Psoas muscle (tissue), 8 donors: ENCODE measurements at places on chromosomes 1 and 21. TPM values are rescaled to one million over a fixed set of nuclear protein-coding genes. Genes with fewer than 3 reads are reported as not detected.

- peaks cover 3% of the 10 kb centered on the region for H3K36me3 ChIP-seq
- no peaks in the 10 kb centered on the region for H3K27me3 ChIP-seq
These were observed 78.9 kb downstream of the SLC66A1 start for GRCh38 chr1:19390901-19391595.

Gene PODN
- 5.6 TPM for polyA plus RNA-seq

GRCh38 chr1:235670157-235670776 is 20.7 kb upstream of the GNG4 start:
- no peak overlapping the region for H3K4me3 ChIP-seq
- H3K27ac ChIP-seq, result no peak overlapping the region
- no peaks in the 10 kb centered on the region for H3K27me3 ChIP-seq
- H3K36me3 ChIP-seq, result peaks cover 48% of the 10 kb centered on the region
- DNase-seq, result no peak
- no peaks in the 10 kb centered on the region for H3K4me1 ChIP-seq

Gene GUCA2A
- polyA plus RNA-seq, result not detected

Gene GJA5
- polyA plus RNA-seq, result 3.0 TPM

Gene INKA2
- polyA plus RNA-seq, result 3.7 TPM

DNA sequence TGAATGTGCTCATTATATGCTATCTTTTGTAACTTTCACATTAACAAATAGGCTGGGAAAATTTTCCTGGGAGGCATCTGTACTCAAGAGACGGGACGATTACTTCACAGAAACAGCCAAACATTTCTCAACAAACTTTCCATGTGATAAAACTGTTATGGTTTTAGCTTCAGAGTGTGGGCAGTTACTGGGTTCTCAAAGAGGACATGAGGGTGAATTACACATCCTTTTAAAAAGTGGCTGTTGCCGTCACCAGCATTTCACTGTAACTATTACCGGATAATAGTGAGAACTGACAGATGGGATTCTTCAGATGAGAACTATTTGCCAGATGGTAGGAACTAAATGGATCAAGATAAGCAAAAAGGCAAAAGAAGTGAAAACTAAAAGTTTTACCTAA is 109.1 kb downstream of the APP start:
- H3K4me3 ChIP-seq, result no peak overlapping the region
- no peak overlapping the region for H3K27ac ChIP-seq
- no peak for DNase-seq
- H3K4me1 ChIP-seq, result no peaks in the 10 kb centered on the region
- H3K36me3 ChIP-seq, result no peaks in the 10 kb centered on the region

Gene FBXO2
- polyA plus RNA-seq, result 1.1 TPM

GRCh38 chr1:21645550-21645949 is 23.6 kb downstream of the RAP1GAP start:
- H3K27ac ChIP-seq, result no peak overlapping the region
- no peak for DNase-seq
- H3K27me3 ChIP-seq, result peaks cover 2% of the 10 kb centered on the region
- H3K4me3 ChIP-seq, result no peak overlapping the region
- H3K4me1 ChIP-seq, result no peaks in the 10 kb centered on the region

- H3K4me1 ChIP-seq, result no peaks in the 10 kb centered on the region
- peaks cover 2% of the 10 kb centered on the region for H3K27me3 ChIP-seq
- no peak overlapping the region for H3K4me3 ChIP-seq
These were observed 182.2 kb downstream of the GIPC2 start for GRCh38 chr1:78227705-78228635.

Gene FCRL6
- polyA plus RNA-seq, result not detected

Gene HSD11B1
- 1.2 TPM for polyA plus RNA-seq

Gene NR5A2
- 0.29 TPM for polyA plus RNA-seq

Gene LCE1F
- polyA plus RNA-seq, result not detected

DNA sequence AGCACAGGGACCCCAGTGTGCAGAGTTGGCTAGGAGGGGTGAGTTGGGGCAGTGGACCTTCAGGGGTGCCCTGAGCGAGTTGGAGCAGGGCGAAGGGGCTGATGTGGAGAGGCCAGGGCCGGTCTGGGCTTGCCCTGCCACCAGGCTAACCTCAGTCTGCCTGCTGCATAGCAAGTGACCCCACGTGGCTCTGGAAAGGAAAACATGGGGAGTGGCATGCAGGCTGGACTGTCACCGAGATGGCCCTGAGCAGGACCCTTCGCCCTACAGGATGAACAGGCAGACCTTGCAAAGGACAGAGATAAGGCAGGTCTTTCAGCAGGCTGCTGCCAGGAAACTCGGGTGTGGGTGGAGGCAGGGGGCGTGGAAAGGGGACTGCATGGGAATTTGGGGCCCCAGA is 51.5 kb downstream of the FOXO6 start:
- no peaks in the 10 kb centered on the region for H3K36me3 ChIP-seq
- H3K4me3 ChIP-seq, result no peak overlapping the region
- no peaks in the 10 kb centered on the region for H3K27me3 ChIP-seq
- H3K4me1 ChIP-seq, result peaks cover 5% of the 10 kb centered on the region
- DNase-seq, result no peak
- H3K27ac ChIP-seq, result no peak overlapping the region

DNA sequence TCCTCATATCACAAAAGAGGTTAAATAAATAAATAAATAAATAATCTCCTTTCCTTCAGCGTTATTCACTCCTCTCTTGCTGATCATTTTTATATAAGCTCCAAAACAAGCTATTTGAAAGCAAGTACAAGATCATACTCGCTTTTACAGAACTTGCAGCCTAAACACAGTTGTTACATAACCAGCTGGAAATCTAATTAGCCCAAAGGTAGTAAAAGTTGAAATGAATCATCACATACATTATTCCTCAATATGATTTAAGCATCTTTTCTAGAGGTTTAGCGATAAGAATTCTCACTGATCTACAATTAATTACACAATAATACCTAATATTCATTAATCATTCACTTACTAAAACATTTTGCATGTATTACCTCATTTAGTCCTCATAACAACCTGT is 160.2 kb downstream of the COP1 start:
- no peaks in the 10 kb centered on the region for H3K27me3 ChIP-seq
- H3K4me1 ChIP-seq, result no peaks in the 10 kb centered on the region
- H3K27ac ChIP-seq, result no peak overlapping the region
- no peak overlapping the region for H3K4me3 ChIP-seq
- H3K36me3 ChIP-seq, result peaks cover 18% of the 10 kb centered on the region

DNA sequence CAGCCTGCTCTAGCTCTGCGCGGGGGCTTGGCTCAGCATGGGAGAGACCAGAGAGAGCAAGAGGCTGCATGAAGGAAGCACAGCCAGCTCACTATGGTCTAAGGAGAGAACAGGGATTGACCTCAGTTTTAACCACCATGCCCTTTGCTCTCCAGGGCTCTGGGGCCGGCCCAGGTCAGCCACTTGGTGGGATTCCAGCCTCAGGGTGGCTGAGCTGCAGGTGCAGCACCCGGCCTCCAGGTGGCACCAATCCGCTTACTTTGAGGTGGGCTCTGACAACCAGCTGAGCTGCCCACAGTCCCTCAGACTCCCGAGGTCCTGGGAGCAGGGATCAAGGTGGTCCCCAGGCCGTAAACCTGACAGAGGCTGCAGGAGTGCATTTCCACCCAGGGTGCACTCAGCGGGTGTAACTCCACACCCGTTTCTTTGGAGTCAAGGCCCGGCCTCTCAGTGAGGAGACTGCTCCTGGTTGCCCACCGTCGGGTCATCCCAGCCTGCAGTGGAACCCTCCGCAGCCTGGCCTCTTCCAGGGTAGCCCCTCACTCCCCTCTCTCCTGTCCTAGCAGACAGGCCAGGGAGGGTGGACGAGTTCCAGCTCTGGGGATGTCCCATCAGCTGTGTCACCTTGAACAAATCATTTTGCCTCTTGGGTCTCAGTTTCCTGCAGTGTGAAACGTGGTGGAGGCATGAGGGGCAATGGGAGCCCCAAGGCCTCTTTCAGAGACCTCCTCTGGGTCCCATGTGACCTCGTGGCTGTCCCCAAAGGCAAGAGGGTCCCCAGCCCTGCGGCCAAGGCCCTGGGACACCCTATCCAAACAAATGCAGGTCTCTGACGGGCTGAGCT is 607 bp upstream of the LGR6 start:
- no peak overlapping the region for H3K27ac ChIP-seq
- H3K4me3 ChIP-seq, result peak overlapping the region; percentile 25
- peak; percentile 80 for DNase-seq
- H3K4me1 ChIP-seq, result no peaks in the 10 kb centered on the region
- no peaks in the 10 kb centered on the region for H3K27me3 ChIP-seq

- H3K4me1 ChIP-seq, result peaks cover 73% of the 10 kb centered on the region
- DNase-seq, result no peak
- no peaks in the 10 kb centered on the region for H3K36me3 ChIP-seq
- peak overlapping the region; percentile 92 for H3K27ac ChIP-seq
These were observed 2.4 kb downstream of the LIX1L start for GRCh38 chr1:145955436-145955835.

Gene PNRC2
- polyA plus RNA-seq, result 74.0 TPM

GRCh38 chr1:172902861-172903381 is 147.8 kb downstream of the TNFSF18 start:
- H3K4me3 ChIP-seq, result no peak overlapping the region
- H3K4me1 ChIP-seq, result no peaks in the 10 kb centered on the region
- H3K27me3 ChIP-seq, result no peaks in the 10 kb centered on the region
- no peaks in the 10 kb centered on the region for H3K36me3 ChIP-seq

Gene IRF6
- polyA plus RNA-seq, result 0.31 TPM

DNA sequence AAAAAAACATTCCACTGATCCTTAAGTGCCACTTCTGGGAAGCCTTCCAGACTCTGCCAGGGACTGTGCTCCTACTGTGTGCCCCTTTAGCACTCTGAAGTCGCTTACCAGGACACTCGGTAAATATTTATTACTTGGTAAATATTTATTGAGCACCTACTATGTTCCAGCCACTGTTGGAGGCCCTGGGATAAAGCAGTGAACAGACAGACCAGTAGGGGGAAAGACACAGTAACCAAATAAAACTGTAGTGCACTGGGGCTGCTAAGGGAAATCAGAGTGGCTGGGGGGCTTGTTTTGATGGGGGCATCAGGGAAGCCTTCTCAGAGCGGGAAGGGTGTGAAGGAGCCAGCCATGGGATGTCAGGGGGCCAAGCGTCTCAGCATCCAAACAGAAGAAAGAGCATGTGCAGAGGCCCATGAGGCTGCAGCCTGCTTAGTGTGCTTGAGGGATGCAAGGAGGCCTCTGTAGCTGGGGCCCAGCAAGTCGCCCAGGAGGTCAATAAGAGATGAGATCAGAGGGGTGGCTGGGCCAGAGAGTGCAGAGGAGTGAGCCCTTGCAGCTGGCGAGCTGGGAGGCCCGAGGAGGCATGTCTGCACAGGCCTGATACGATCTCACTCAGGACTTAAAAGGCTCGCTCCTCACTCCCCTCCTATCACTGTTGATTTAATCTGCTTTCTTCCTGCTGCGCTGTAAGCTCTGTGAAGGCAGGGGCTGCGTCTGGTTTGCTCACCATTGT is 28.6 kb downstream of the KAZN start:
- no peak overlapping the region for H3K4me3 ChIP-seq
- H3K27ac ChIP-seq, result no peak overlapping the region
- no peaks in the 10 kb centered on the region for H3K4me1 ChIP-seq
- no peaks in the 10 kb centered on the region for H3K36me3 ChIP-seq

GRCh38 chr1:156211243-156211642 is 1.6 kb upstream of the PMF1 start:
- H3K27me3 ChIP-seq, result no peaks in the 10 kb centered on the region
- DNase-seq, result no peak
- H3K4me1 ChIP-seq, result peaks cover 10% of the 10 kb centered on the region
- H3K27ac ChIP-seq, result no peak overlapping the region
- no peak overlapping the region for H3K4me3 ChIP-seq

Gene S100A7
- not detected for polyA plus RNA-seq

Gene LRRC42
- 14.0 TPM for polyA plus RNA-seq

- H3K4me3 ChIP-seq, result no peak overlapping the region
- DNase-seq, result no peak
- peak overlapping the region; percentile 53 for H3K27ac ChIP-seq
- H3K4me1 ChIP-seq, result peaks cover 47% of the 10 kb centered on the region
- no peaks in the 10 kb centered on the region for H3K27me3 ChIP-seq
These were observed 4.2 kb downstream of the COX20 start for GRCh38 chr1:244839656-244840055.

Gene CDA
- polyA plus RNA-seq, result 1.2 TPM

DNA sequence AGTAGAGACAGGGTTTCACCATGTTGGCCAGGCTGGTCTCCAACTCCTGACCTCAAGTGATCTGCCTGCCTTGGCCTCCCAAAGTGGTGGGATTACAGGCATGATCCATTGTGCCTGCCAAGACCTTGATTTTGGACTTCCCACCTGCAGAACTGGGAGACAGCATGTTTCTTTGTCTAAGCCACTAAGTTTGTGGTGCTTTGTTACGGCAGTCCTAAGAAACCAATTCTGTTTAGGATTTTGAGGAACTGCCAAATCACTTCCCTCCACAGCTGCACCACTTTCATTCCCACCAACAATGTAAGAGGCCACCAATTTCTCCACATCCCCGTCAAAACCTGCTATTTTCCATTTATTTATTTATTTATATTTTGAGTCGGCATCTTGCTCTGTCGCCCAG is 46.1 kb downstream of the CHAF1B start:
- no peak for DNase-seq
- H3K27ac ChIP-seq, result peak overlapping the region; percentile 94
- no peaks in the 10 kb centered on the region for H3K27me3 ChIP-seq
- H3K4me3 ChIP-seq, result peak overlapping the region; percentile 63

DNA sequence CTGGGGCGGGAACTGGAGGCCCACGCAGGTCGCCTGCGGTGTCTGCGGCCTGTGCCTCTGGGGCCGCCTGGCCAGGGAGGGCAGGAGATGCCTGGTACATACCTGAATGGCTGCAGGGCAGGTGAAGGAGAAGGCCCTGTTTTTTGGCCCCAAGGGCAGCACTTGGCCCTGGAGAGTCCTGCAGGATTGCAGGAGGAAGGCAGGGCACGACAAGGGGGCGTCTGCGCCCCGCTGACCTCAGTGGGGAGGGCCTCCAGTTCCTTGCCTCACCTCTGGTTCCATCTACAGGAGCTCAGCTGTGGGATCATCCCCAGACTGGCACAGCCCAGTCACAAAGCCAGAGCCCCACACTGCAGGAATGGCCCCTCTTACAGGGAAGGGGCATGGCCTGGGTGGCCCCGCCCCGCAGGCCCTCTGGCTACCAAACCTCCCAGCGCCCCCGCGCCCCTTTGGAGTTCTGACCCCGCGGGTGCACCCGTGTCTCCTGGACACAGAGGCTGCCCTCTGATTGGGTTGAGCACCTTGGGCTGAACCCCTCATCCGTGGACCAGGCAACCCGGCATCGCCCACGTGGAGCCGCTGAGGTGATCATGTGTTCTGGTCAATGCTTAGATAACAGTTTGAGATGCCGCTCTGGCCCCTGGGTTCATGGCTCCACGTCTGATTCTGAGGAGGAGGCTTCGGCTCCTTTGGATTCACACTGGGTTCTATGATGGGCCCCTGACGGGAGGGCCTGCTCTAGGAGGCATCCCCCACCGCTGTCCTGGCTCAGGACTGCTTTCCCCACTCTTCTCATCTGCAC is 1.3 kb upstream of the PEX10 start:
- peaks cover 19% of the 10 kb centered on the region for H3K4me1 ChIP-seq
- peaks cover 13% of the 10 kb centered on the region for H3K36me3 ChIP-seq
- no peak overlapping the region for H3K27ac ChIP-seq

GRCh38 chr1:1230656-1231399 is 973 bp downstream of the SDF4 start:
- H3K4me1 ChIP-seq, result peaks cover 24% of the 10 kb centered on the region
- H3K27me3 ChIP-seq, result no peaks in the 10 kb centered on the region
- peak overlapping the region; percentile 91 for H3K4me3 ChIP-seq
- H3K36me3 ChIP-seq, result peaks cover 7% of the 10 kb centered on the region
- no peak for DNase-seq

GRCh38 chr1:207866471-207867135 is 44.3 kb downstream of the CD34 start:
- peak overlapping the region; percentile 79 for H3K4me3 ChIP-seq
- H3K4me1 ChIP-seq, result peaks cover 55% of the 10 kb centered on the region
- peak overlapping the region; percentile 84 for H3K27ac ChIP-seq
- DNase-seq, result peak; percentile 60
